OCI-M1 (cell line): ENCODE measurements at places on chromosomes 2 and 18.
A peak's percentile ranks its signal among the peaks of the same experiment; 100 is the strongest.

GRCh38 chr2:141856215-141856919, 274.4 kb downstream of the LRP1B start:
- DNase-seq = no peak

- DNase-seq = no peak
Observed at GRCh38 chr2:234490271-234491091, 6.4 kb downstream of the ARL4C start.

- no peak for DNase-seq
Observed at GRCh38 chr2:238255151-238255551, 15.3 kb upstream of the HES6 start.

DNA sequence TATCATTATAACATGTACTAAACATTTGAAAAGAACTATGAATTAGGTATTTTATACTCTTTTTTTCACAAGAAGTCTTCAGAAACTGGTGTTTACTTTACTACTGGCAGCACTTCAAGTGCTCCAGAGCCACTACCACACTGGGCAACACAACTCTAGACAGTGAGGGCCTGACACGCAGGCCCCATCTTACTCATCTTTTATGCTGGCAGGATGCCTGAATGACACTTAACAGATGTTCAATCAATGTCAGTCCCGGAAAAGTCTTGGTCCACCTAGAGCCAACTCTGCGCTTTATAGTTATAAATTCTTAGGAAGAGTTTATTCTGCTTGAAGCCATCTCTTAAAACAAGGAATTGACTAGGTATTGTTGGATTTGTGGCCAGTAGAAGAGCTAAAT, 8.7 kb upstream of the WIPF1 start:
- DNase-seq = no peak

DNA sequence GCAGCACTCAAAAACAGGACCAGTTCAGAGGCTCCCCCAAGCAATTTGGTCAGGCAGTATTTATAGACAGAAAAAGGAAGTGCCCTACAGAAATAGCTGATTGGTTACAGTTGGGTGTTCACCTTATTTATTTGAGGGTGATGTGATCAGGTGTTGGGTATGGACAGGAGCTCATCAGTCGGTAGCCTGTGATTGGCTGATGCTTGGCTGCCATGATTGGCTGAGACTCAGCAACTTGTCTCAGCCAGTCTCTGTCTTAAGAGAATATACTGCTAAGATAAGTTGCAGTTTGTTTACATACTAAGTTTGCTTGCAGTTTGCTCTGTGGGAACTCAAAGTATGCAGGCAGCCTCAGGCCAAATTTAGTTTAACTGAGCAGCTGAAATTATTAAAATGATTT, 9.4 kb downstream of the ABCG8 start:
- DNase-seq = peak; percentile 12

DNA sequence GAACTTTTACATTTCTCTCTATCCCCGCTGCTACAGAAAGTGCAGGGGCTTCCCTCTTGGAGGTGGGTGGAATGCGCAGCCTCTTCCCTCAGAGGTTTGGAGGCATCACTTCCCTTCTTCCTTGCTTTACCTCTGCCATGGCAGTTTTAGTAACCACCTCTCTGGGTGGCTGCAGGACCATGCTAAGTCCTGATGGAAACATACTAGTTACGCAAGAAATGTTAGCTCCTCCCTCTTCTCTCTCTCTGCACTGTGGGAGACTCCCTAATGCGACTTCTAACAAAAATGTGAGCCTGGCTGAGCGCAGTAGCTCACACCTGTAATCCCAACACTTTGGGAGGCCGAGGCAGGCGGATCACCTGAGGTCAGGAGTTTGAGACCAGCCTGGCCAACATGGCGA, 116.8 kb upstream of the RAB6C start:
- no peak for DNase-seq

- DNase-seq = no peak
Observed at GRCh38 chr18:12377556-12378197, 650 bp upstream of the AFG3L2 start.
